ENCODE measurements at places on chromosomes 4 and X.

- DNase-seq = no peak
Measured at GRCh38 chr4:6192245-6192644, 8.1 kb downstream of the JAKMIP1 start.

- no peak for DNase-seq
Measured at GRCh38 chr4:70936200-70936787, 34.1 kb downstream of the MOB1B start.

DNA sequence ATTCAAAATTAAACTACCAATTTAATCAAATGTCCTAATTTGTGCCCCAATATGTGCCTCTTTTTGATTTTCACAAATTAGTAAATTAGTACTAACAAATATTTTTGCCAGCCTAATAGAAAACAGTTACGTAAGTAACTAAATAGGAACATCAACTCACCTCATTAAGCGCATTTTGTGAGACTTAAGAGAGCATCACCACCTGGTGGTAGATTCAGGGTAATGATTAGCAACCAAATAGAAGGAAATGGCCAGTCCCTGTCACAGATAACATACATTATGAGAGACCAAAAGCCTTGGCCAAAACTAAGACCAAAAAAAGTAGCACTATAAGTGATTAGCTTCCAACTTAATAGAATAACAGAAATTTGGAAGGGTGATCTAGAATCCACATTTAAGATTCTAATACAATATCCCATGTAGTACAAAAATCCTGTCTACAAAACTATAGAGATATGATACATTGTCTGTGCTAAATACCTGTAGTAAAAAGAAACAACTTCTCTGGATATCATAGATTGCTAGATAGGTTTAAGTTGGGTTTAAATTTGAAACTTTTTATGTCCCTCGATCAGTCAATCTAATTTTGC is 46.7 kb downstream of the C4orf46 start:
- DNase-seq = no peak

- no peak for DNase-seq
Measured at GRCh38 chr4:29066861-29067260, 1653.3 kb upstream of the PCDH7 start.

GRCh38 chrX:109374262-109374960 is 107.5 kb downstream of the GUCY2F start:
- no peak for DNase-seq

- DNase-seq = no peak
Measured at GRCh38 chr4:25856756-25857155, 6.0 kb downstream of the SEL1L3 start.

All from T-cell (primary cell).